Stimulated activated CD4-positive, alpha-beta T cell treated with anti-CD3 and anti-CD28 coated beads, TNF-alpha, amount 100 ng/mL, for 24 hours (primary cell): ENCODE measurements at places on chromosomes 16 and 17.
A peak's percentile ranks its signal among the peaks of the same experiment; 100 is the strongest.

- no peak for DNase-seq
Measured at GRCh38 chr16:58333985-58334384, 39.2 kb upstream of the PRSS54 start.

DNA sequence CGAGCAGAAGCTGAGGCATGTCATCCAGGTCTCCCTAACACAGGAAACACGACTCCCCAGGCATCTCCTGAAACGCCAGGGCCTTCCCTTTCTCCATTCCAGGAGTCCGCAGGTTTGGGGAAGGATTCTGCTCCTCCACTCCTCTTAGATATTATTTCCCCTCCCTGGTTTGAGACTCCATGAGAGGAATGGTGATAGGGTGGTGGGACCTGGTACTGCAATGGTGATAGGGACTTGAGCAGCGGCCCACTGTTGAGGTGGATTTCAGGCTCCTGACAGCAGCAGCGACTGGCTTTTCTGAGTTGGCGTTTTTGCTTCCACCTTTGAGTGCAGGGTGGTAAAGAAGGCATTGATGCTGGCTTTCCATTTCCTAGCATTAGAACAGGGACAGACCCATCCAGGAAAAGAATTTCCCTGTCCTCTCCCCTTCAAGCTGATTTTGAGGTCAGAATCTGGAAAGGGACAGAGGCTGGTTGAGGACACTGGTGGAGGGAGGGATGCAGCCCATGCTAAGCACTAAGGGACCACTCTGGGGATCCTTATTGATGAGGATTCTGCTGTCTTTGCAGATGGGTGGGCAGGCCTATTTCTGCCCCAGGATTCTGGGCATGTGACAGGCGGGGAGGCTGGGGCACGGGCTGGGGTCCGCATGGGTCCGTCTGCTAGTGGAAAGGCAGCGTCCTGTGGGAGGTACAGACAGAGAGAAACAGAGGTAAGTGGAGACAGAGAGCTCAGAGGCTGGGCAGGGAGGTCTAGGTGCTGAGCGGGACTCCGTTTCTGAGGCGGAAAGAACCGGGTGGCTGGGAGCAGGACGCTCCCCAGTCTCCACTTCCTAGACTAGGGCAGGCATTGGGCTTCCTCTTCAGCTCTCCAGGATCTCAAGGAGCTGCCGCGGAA lies 1.3 kb upstream of the TBX4 start:
- DNase-seq: no peak

DNA sequence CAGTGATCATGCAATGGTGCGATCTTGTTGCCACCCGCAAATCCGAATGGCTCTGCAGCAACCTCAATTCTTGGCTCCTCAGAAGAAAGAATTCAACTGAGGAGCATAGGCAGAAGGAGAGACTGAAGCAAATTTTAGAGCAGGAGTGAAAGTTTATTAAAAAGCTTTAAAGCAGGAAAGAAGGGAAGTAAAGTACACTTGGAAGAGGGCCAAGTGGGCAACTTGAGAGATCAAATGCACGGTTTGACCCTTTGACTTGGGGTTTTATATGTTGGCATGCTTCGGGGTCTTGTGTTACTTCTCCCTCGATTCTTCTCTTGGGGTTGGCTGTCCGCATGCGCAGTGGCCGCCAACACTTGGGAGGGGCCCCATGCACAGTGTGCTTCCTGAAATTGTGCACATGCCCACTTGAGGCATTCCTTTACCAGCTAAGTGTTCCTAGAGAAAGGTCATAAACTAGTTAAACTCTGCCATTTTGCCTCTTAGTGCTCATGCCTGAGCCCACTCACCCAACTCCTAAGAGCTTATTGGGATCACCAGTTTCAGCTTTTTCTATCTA lies 36.7 kb downstream of the ZNRF1 start:
- DNase-seq: no peak

GRCh38 chr17:679491-679890 lies 35.1 kb downstream of the VPS53 start:
- no peak for DNase-seq

- no peak for DNase-seq
Measured at GRCh38 chr16:87117936-87118335, 199.3 kb downstream of the C16orf95 start.

DNA sequence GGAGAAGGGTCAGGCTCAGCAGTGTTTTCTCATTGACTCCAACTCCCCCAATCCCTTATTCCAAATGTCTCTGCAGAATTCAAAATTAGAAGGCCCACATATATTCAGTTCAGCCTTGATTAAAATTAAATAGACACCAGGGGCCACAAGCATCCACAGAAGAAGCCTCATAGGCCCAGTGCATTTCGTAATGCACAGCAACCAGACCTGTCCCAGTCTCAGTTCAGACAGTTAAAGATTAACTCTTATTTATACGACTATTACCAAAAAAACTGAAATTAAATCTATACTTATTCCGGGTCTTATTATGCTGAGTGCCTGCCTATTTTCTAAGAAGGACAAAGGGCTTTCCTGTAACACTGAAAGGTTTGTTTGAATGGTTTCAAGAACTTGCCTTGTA lies 41.8 kb upstream of the GSG1L start:
- DNase-seq: no peak

DNA sequence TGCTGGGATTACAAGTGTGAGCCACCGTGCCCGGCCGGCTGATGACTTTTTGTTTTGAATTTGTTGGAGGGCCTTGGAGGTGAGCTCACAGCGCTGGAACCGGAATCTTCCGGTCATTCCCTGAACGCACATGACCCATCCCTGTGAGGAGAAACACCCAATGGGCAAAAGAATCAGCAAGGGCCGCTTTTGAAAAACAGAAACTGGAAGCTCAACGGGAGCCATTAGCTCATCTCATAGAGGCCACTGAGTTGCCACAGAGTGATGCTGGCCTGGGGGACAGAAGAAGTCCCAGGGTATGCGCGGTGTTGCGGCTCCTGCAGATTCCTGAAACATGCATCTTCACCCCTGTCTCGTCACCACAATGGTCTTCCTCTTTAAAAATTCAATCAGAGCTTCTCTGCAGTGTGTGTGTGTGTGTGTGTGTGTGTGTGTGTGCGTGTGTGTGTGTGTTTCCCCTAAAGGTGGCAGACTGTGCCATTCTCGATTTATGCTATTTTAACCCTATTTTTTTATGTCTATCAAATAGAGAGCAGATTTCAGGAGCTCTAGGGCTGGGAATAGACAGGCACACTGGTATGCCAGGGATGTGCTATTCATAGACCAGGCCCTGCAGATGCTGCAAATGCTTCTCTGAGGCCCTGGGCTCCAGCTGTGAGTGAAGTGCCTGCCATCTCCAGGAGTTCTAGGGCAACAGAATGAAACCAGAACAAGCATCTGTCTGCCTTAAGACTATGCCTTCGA lies 68.3 kb downstream of the MARCHF10 start:
- no peak for DNase-seq

- DNase-seq: no peak
Measured at GRCh38 chr17:46088595-46088994, 89.5 kb downstream of the STH start.

- DNase-seq: no peak
Measured at GRCh38 chr17:50943575-50943933, 77.4 kb upstream of the TOB1 start.

GRCh38 chr16:28010671-28011070 lies 52.8 kb downstream of the GSG1L start:
- DNase-seq: no peak

DNA sequence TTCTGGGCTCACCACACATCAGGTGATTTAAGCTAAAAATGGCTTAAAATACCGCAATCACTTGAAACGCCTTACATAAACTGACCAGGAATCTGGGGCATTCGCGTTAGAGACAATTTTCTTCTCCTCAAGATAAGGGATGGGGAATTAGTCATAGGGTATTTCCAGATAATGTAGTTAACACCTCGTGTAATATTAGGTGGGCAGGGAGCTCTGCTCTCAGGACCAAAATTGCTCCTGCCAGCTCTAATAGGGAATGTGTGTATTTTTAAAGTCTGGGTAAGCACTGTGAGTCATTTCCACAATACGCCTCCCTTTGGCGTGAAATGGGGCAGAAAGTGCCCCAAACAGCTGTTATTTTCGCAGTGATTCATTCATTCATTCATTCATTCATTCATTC lies 408.6 kb downstream of the MAF start:
- no peak for DNase-seq

DNA sequence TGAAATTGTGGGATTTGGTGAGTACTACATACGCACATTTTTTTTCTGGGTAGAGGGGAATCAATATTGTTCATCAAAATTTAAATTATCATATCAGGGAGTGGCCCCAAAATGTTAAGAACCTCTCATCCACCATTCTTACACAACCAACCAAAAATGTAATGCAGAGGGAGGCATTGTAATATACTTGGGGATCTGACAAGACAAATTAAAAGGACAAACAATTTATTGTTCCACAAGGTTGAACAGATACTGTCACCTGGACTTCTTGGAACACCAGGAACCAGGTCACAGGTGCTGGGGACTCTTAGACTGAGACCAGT lies 14.7 kb upstream of the HOXB9 start:
- no peak for DNase-seq

- DNase-seq: peak; percentile 54
Measured at GRCh38 chr17:77127735-77128361, 12.9 kb upstream of the SEC14L1 start.

GRCh38 chr17:70070305-70071027 lies 4.6 kb upstream of the KCNJ16 start:
- DNase-seq: no peak

GRCh38 chr17:79955167-79955549 lies 80.5 kb downstream of the TBC1D16 start:
- DNase-seq: no peak

DNA sequence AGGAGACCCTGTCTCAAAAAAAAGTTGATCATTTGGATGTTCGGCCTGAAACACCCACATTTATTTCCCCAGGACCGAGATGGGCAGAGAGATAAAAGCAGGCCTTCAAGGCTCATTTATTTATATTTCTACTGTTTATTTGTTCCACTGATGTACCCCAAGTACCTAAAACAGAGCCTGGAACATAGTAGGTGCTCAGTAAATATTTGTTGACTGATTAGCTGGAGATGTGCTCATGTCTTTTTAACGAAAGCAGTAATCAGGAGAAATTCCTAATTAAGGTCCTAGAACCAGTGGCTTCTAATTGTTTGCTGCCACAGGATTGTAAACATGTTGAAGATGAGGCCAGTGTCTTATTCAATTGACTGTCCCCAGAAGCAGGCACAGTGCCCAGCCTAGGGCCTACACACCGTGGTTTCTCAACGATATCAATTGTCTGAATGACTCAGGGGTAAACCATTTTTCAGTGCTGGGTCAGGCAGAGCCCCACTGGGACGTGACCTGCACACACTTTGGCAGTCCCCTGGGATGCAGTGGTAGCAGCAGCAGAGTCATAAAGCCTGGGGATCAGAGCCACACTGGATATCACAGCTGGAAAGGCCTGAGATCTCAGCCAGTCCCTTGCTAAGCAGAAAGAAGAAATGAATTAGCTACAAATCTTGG lies 34.8 kb downstream of the SOST start:
- DNase-seq: no peak

- DNase-seq: no peak
Measured at GRCh38 chr16:84947022-84947421, 64.3 kb downstream of the ZDHHC7 start.

GRCh38 chr16:56763291-56763916 lies 33.5 kb downstream of the NUP93 start:
- no peak for DNase-seq

- no peak for DNase-seq
Measured at GRCh38 chr17:42408061-42408460, 15.0 kb downstream of the CAVIN1 start.

GRCh38 chr17:59534583-59534982 lies 30.8 kb upstream of the DHX40 start:
- DNase-seq: no peak

DNA sequence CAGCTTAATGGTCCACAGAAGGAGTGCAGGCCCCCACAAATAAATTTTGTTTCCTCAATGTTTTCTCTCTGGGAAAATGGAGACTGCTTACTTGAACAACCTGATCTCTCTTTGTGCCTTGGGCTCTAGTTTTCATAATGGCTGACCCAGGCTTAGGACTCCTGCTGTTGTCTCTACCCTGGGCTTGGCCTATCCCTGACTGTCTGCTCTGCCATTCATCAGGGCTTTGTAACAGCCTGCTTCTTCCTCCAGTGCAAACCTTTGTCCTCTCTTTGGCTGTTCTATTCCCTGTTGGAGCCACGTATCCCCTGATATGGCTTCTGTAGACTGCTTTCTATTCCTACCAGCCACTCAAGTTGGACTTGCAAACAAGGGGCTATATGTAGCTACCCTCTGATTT lies 139.8 kb downstream of the SHISA9 start:
- DNase-seq: no peak

- no peak for DNase-seq
Measured at GRCh38 chr17:31062346-31062745, 32.4 kb upstream of the NF1 start.

GRCh38 chr17:7262935-7263800 lies 890 bp upstream of the CLDN7 start:
- no peak for DNase-seq

DNA sequence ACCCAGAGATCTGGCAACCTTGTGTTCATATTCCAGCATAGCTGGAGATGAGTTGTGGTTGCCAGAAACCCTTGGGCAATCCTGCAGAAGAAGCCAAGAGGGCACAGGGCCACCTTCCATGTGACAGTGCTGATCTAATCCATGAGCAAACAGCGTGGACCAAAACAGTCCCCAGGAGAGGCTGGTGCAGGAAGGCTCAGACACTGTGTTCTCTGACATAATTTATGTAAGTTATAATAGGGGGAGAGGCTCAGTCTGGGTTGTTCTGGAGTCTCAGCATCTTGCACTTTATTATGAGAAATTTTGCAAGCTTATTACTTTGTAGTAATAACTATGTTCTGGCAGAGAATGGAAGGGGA lies 273.9 kb downstream of the HAPSTR1 start:
- no peak for DNase-seq

DNA sequence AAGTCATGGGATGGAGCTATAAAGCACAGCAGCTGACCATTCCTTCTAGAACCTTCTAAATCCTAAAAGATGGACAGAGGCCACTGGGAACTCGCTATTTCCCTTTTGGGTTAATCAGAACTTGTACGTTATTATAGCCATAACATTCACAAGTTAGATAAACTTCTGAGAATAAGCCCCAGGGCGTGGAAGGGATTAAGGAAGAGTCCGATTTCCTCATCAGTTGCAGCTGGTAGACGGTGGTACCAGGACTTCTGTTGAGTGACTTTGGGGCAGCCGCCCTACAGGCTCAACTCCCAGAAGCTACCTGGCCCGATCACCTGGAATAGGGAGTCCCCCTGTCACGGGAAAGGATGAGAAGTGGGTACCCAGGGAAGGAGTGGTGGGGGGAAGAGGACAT lies 370.1 kb upstream of the ZFHX3 start:
- DNase-seq: no peak

DNA sequence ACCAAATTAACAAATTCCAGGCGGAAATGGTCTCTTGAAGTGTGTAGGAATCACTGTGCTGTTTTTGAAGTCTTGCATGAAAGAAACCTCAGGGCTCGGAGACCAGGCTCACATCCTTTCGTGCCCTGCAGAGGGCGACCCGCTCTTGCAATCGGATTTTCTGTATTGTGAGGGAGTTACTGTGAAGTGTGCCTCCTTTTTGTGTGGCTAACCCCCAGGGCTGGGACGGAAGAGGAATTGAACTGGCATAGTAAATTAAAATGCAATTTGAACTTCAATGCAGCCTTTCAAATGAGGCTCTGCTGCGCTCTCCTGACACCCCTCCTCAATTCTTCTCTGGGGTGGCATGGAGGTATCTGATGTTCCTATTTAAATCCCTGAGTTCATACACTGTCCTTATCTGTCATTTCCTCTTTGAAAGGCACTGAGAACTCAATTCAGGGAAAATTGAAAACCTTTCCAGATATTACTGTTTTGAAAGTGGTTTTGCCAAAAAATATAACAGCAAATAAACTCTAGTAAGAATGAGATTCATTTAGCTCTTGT lies 51.5 kb upstream of the MGAT5B start:
- DNase-seq: peak; percentile 28

- DNase-seq: no peak
Measured at GRCh38 chr16:48279199-48279598, 31.9 kb upstream of the ABCC11 start.
